ENCODE measurements at places on chromosomes 7 and 10.

GRCh38 chr7:45237788-45238461 lies 80.3 kb downstream of the RAMP3 start:
- no peak for DNase-seq

- no peak for DNase-seq
Observed at GRCh38 chr7:102004848-102005247, 187.4 kb downstream of the CUX1 start.

GRCh38 chr7:85106719-85107118 lies 80.1 kb downstream of the SEMA3D start:
- no peak for DNase-seq

- peak; percentile 45 for DNase-seq
Observed at GRCh38 chr7:34096198-34096651, 190.9 kb downstream of the BMPER start.

DNA sequence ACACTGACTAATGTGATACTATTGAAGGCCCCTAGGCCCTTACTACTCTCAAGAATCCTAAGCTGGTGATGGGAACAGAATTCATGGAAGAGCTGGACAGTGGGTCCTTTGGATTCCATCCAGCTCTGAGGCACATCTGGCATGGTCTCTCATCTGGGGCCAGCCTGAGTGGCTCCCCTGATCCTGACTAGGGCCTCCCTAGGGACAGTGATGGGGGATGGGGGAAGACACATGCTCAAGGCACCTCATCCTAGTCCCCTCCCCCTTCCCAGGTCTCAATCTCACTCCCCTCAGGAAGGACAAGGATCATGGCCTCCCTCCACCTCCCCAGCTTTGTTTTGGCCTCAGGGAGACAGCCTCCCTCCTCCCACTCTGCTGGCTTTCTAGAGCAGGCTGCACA lies 1.8 kb downstream of the KCNIP2 start:
- no peak for DNase-seq

GRCh38 chr7:138948403-138948802 lies 32.8 kb downstream of the KIAA1549 start:
- no peak for DNase-seq

DNA sequence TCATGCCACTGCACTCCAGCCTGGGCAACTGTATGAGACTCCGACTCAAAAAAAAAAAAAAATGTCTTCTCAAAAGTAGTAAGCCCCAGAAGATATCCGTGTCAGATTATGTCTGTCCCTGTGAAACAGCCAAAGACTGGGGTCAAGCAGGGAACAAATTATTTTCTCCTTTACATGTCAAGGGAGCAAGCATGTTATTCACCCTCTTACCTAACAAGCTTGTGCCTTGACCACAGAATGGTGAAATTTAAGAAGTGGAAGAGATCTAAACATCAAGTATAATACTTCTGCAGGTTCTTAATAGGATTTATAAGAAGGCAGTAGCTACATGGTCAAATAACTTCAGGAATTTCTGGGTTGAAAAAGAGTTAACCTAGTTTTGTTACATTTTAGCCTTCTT lies 187.9 kb downstream of the ZNF365 start:
- DNase-seq: no peak

DNA sequence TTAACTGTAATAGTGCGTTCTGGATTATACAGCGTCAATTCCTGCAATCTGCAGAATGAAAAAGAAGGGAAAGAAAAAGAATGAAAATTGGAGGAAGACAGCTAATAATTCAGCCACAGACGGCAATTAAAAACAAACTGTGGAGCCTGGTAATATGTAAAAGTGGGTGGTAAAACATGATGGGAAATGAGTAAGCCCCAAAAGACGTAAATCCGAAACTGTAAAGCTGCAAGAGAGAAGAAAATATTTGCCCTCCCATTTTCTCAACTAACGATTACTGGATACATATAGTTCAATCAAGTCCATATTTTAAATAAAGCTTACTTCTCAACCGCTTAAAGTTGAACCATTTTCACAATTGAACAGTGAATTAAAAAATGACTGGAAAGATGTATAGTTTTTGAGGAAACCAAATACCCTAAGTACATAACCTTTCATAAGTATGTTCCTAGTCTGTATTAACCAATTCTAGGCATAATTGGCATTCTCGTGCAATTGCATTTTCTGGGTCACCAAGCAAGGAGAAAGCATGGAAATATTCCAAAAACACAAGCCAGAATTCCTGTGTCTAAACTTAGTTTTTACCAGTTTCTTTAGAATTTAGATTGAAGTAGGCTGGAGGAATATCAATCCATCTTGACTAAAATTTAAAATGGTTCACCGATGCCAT lies 44.8 kb downstream of the MALSU1 start:
- DNase-seq: no peak

DNA sequence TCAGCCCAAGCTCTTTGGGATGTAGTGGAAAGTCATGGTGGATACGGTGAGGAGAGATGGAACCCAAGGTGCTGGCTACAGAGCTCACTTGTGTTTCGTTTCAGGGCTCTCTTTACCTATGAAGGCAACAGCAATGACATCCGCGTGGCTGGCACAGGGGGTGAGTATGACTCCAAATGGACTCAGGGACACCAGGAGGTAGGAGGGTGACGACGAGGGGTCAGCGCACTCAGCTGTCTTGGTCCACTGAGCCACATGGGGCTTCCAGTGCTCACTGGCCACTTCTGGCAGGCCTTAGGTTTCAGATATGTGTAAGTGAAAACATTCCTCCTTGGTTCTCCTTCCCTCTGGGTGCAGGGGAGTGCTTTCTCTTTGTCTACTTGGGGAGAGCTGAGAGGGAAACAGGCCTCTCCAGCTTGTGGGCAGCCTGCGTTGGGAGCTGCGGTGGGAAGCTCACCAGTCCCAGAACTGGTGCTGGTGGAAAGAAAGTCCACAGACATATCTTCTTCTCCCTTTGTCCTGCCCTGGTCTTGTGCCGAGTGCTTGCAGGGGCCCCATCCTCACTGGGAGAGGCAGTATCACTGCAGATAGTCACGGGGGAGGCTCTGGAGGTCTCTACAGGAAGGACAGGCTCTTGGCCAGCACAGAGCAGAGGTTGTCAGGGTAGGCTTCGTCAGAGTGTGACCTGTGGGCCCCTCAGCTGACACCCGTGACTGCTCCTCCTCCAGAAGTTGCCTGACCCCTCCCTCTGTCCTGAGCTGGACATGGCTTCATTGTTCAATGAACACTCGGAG lies 5.8 kb downstream of the DBNL start:
- DNase-seq: no peak

GRCh38 chr10:34075254-34075926 lies 739.7 kb downstream of the PARD3 start:
- peak; percentile 61 for DNase-seq

DNA sequence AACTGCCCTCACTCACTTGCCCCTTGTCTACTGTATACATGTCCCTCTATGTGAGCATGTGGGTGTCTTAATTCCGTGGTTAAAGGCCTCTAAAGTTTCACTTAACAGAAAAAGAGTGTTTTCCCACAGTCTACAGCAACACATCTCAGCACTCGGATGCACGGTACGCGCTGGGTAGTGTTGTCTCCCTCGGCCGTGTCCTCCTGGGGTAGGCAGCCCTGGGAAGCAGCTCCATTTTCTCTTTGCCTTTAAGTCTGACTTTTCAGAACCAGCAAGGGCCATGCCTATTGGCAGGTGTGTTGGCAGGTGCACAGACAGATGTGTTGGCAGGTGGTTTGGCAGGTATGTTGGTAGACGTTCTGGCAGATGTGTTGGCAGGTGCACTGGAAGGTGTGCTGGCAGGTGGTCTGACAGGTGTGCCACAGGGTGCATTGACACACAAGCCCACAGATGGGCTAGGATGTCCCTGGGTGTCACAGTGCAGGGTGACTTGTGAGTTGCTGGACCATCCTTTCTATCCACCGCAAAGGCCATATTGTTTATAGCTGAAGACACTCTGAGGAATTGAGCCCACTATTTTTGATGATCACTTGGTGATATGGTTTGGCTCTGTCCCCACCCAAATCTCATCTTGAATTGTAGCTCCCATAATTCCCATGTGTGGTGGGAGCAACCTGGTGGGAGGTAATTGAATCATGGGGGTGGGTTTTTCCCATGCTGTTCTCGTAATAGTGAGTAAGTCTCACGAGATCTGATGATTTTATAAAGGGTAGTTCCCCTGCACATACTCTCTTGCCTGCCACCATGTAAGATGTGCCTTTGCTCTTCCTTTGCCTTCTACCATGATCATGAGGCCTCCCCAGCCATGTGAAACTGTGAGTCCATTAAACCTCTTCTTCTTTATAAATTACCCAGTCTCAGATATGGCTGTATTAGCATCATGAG lies 296.9 kb downstream of the TNS3 start:
- DNase-seq: no peak

- no peak for DNase-seq
Observed at GRCh38 chr7:69593511-69593910, 4.8 kb upstream of the AUTS2 start.

DNA sequence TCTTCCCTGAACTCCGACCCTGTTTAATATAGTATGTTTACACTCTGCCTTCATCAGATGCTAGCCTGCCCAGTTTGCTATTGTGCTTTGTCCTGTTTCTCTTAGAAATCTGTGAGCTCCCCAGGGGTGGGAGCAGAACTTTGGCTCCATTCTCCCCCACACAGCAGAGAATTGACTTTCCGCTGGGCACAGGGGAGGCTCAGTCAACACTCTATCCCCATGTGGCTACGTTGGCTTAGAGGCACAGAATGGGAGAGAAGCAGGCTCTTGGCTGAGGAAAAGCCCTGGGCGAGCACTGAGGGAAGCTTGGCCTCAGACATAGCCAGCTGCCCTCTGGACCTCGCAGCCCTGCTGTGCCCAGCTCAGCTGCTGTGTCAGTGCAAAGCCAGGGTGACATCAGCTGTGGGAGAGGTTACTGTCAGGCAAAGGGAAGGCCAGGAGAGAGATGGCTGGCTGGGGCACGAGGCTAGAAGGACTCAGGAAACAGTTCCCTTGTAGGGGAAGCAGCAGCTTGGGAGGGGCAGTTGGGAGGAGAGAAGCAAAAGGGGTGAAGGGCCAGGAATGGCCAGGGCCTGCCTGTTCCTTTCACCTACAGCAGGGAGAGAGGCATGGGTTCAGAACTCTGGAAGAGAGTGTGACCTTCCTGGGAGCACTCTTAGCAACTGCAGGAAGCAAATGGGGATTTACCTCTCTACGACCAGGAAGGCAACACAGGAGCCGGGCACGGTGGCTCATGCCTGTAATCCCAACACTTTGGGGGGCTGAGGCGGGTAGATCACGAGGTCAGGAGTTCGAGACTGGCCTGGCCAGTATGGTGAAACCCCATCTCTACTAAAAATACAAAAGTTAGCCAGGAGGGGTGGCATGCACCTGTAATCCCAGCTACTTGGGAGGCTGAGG lies 5.8 kb upstream of the SCD start:
- peak; percentile 25 for DNase-seq

GRCh38 chr7:34552502-34552901 lies 105.5 kb upstream of the NPSR1 start:
- no peak for DNase-seq

GRCh38 chr10:101124933-101125332 lies 6.2 kb upstream of the TLX1 start:
- no peak for DNase-seq

DNA sequence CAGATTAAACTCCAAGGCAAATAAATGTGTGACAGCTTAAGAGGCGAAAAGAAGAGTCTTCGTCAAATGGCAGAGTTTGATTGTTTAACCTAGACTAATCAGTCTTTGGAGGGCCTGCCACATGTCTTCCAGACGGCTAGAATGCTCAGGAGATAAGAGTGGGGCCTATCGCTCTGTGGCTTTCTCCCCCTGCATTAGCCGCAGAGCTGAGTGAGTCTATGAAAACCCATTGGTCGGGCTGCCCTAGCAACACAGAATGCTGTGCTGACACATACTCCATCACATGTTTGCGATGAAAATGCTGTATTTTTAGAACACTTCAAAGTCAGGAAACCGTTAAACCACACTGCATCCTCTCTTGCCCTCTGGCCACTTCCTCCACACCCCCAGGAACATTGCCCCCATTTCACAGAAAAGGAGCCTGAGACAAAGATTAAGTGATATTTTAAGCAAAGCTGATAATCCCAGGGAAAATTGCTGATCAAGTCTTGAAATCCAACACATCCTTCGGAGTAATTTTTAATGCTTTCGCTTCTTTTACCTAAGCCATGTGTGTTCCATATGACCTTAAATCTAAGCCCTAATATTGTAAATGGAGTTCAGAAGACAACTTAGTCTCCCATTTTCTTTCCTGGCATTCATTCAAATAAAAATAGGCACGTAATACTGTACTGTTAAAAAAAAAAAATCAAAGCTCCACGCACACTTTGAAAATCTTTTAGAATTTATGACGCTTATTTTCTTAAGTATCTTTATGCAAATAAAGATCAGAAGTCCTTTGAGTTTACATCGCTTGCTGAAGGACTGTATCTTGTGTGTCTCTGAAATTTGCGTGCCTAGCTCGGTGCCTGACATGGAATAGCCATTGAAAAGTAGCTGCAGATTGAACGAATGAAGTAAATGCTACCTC lies 161.2 kb downstream of the CELF2 start:
- DNase-seq: peak; percentile 30

DNA sequence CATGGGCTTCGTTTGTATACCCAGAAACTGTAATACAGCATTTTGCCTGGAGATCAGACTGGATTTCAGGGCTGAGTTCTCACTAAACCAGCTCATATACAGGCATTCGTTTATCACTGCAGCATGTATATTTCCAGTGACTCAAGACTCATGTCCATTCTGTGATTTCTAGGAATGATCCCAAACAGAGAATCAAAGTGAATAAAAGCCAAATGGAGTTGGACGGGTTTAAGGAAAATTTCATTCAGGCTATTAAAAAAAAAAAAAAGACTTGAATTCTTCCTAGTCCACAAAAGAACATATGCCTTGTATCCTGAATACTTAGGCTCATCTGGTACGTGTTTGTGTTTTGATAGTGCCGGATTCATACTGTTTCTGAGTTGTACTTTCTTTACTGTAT lies 46.8 kb downstream of the TET1 start:
- DNase-seq: peak; percentile 48

DNA sequence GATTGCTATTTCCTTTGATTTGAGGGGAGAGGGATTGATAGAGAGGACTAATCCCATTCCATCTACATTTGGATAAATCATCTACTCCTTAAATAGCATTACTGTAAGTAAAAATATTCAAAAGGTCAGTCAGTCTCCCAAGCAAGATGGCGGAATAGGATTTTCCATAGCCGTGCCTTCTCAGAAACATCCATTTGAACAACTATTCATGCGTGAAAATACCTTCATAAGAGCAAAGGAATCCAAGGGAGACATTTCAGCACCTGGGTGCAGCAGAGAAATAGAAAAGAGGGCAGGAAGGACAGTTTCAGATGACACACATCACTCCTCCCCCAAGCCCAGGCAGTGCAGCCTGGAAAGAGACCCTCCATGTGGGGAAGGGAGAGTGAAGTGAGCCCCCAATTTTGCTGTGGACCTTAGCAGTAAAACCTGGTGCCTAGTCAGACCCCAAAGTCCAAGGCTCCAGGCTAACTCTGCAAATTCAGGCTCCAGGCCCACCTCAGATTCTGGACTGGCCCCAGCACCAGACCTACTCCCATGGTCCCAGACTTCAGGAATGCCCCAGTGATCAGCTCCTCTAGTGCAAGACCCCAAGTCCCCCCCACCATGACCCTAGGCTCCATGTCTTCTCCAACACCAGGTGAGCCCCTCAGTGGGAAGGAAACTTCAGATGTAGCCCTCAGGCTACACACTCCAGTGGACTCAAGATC lies 104.3 kb upstream of the LANCL2 start:
- no peak for DNase-seq

GRCh38 chr10:102994531-102995295 lies 76.6 kb downstream of the CNNM2 start:
- DNase-seq: no peak
